ENCODE measurements at places on chromosomes 4 and X.

- DNase-seq = no peak
Observed at GRCh38 chr4:22508376-22508775, 7.5 kb downstream of the ADGRA3 start.

GRCh38 chr4:57763070-57763469 lies 652.9 kb upstream of the IGFBP7 start:
- DNase-seq = peak; percentile 41

- DNase-seq = peak; percentile 18
Observed at GRCh38 chr4:126242679-126243390, 928.1 kb downstream of the FAT4 start.

GRCh38 chr4:82753725-82754410 lies 44.7 kb downstream of the SCD5 start:
- no peak for DNase-seq

GRCh38 chr4:75644095-75644494 lies 13.8 kb upstream of the CDKL2 start:
- DNase-seq = peak; percentile 64

DNA sequence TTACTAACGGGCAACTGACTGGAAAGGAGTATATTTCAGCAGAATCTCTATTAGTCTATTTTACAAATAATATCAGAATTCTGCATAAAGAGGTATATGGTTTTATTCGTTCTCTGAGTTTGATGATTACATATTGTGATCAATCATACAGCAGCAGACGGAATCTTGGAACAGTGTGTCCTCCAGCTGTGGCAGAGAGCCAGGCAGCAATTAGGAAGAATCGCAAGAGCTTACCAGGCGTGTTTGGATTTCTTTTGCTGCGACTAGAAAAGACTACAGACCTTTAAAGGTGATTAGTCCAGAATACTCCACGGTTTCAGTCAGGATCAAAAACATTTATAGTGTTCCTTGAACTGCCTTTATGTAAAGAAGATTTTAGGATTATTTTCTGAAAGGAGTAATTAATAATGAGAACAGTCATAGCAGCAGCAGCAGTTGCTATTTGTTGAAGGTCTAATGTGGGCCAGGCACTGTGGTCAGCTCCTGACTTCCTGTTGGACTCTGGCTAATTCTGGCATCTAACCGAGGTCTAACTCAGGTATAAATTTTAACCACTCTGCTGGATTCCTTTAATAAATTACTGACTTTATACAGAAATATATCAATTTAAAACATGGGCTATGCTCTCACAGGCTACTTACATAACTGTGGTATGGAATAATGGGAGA lies 225.3 kb upstream of the CXorf66 start:
- DNase-seq = no peak

- DNase-seq = no peak
Observed at GRCh38 chr4:76670631-76671030, 227.3 kb downstream of the SOWAHB start.

DNA sequence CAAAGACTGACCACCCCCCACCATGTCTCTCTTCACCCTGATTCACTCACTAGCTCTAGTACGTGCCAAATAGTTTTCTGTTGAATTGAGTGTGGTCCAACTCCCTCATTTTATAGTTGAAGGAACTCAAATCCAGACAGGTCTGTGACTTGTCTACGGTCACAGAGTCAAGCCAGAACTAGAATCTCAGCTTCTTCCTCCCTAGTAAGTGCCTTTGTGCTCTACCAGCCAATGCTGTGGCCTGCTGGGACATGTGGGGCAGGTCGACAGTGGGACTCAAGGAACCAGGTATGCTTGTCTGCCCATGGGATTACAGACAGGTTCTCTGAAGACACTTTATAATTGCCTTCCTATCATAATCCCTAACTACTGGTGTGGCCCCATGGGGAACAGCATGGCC lies 108.6 kb upstream of the CPEB2 start:
- no peak for DNase-seq

- no peak for DNase-seq
Observed at GRCh38 chr4:24884902-24885301, 27.9 kb downstream of the CCDC149 start.

DNA sequence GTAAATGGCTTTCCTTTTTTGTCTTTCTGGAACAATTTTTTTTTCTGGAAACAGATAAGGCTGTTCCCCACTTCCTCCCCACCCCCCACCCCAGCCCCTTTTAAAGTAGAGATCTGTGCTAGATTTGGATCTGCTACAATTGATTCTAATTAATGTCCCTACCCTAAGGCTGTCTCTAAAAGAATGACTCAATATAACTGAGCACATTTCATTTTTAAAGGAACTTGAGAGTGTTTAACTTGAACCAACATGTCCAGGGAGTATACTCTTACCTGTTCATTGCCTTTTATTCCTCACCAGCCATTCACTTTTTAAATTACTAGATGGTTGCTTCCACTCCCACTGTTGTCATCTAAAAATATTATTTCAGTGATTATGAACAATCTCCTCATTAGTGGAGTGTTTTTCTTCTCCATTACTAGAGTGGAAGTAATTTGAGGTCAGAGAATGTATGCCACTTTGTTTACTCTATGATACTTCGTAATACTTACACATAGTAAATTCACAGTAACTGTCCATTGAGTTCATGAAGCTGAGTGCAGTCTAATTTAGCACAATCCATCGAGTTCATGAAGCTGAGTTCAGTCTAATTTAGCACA lies 14.1 kb upstream of the CNOT6L start:
- no peak for DNase-seq

GRCh38 chrX:110954428-110955100 lies 141.4 kb upstream of the PAK3 start:
- DNase-seq = no peak

- no peak for DNase-seq
Observed at GRCh38 chr4:74097631-74098426, 1.2 kb downstream of the CXCL2 start.

GRCh38 chr4:110071466-110071865 lies 126.9 kb downstream of the ELOVL6 start:
- DNase-seq = no peak

GRCh38 chrX:11566789-11567188 lies 98.9 kb downstream of the ARHGAP6 start:
- no peak for DNase-seq

DNA sequence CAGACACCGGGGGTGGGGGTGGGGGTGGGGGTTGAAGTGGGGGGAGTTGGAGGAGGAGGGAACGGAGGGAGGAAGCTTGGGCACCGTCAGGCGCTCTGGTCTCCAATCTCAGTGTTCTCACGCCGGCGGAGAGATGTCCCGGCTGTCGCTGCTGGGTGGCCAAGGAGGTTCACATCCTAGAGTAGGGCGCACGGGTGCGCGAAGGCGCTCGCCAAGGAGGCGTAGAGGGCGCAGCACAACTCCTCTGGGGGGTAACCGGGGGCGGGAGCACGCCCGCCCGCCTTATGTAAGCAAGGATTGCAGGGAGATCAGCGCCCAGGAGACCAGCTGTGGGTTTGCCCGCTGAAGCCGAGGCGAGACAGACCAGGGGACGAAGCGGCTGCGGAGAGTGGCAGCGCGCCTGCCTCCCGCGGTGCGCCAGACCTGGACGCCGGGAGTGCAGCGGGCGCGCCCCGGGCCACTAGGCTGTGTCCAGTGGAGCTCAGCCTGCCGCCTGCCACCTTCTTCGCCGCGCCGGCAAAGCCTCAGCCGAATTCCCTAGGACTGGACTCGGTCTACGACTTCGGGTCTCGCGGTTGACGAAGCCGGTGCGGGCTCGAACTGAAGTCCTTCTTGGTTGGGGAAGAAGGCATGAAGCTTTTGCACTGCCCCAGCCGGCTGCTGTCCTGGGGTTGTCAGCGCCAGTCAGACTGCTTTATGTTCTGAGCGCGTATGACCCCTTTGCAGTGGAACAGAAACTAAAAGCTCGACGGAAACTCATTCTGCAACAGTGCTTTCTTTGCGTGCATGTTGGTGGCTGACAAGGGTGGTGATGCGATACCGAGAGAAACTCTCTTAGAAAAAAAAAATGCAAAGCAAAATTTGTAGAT lies 707 bp upstream of the UNC5C start:
- no peak for DNase-seq

DNA sequence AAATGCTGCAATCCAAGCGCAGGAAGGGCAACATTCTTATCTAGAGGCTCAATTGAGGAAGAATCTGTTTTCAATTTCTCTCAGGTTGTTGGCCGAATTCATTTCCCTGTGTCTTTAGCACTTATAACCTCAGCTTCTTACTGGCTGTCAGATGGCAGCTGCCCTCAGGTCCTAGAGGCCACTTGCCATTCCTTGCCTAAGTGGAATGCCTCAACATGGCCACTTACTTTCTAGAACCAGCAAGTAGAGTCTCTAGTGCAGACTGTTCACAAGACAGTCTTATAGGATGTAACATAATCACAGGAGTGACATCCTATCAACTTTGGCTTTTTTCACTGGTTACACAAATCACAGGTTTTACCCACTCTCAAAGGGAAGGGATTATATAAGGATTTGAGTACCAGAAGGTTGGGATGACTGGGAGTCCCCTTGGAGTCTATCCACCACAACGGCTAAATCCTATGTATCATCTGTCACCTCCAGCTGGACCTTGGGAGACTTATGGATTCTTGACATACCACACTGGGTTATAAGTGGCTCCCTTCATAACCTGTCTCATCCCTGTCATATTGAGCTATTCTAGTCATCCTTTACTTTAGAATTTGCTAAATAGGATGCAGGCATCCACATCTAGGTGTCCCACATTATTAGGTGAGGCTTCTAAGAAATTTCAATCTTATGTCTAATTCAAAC lies 297.9 kb upstream of the CTSO start:
- DNase-seq = no peak

GRCh38 chr4:113725963-113726362 lies 35.6 kb downstream of the CAMK2D start:
- no peak for DNase-seq

DNA sequence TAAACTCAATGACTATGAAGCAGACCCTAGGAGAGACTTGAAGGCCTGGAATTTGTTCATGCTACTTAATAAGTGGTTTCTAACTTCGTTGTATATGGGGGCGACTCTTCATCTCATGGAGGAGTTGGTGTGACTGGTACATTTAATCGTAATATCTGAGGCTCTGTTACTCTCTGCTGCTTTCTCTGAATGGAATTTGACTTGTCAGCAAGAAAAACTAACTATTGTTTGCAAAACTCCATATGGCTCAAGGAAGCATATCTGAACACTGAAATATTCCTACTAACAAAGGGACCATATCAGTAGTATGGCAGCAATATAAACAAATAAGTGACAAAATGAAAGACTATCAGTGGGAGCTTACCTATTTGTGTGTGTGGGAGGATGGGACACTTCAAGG lies 132.0 kb upstream of the RPS6KA6 start:
- no peak for DNase-seq

DNA sequence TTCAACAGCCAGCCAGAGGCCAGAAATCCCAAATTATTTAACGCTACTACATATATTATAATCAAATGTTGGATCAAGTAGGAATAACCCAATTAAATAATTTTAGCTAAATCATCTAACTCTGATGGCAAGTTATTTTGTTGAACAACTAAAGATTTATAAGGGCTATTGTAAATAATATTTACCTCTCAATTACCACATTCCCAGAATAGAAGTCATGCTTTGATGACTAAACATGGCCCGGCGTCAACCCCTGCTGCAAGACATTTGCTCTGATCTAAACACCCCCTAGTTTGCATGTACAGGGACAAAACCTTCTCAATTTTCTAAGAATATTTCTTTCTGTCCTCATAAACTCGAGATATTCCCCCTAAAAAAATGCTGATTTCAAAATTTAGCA lies 14.2 kb downstream of the VEGFC start:
- no peak for DNase-seq

- no peak for DNase-seq
Observed at GRCh38 chr4:25930731-25931354, 16.8 kb downstream of the SMIM20 start.

- DNase-seq = no peak
Observed at GRCh38 chr4:26000274-26000950, 86.4 kb downstream of the SMIM20 start.

GRCh38 chr4:124173912-124174311 lies 538.6 kb downstream of the ANKRD50 start:
- no peak for DNase-seq

- DNase-seq = no peak
Observed at GRCh38 chrX:5774446-5774845, 454.2 kb downstream of the NLGN4X start.

DNA sequence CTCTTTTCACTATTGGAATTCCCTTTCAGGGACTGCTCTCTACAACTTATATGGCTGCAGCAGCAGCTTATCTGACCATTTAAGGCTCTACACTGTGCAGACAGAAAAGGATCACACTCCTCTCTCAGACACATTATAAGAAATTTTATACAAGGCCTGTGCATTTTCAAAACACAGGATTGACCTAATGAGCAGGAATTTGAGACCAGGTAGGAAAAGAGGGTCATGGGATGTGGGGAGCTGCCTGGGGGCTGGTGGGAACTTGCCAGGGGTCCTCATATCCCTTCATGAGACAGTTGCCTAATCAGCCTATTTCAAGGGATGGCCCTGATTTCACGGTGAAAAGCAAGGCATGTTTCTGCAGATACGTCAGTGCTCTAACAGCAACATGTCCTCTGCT lies 77.1 kb downstream of the SORBS2 start:
- no peak for DNase-seq

GRCh38 chr4:65383589-65384305 lies 286.5 kb downstream of the EPHA5 start:
- DNase-seq = no peak

GRCh38 chrX:136546371-136546781 lies 14.4 kb downstream of the VGLL1 start:
- DNase-seq = no peak

DNA sequence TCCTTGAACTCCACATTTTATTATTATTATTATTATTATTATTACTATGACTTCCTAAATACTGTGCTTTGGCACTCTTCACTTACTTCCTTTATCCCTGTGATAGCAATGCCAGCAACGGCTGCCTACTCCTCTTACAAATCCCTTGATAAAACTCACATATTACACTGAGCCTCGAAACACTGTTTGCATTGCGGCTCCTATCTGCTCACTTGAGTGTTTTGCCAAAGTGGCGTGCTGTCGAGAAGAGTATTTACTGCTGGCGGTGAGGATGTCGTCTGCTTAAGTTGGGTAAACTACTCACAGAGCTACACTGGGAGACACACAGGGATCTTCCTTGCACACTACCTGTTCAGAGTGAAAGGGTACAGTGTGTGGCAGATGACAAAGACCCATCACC lies 143.4 kb upstream of the VCX3A start:
- no peak for DNase-seq

GRCh38 chrX:132452911-132453550 lies 35.8 kb downstream of the MBNL3 start:
- no peak for DNase-seq

DNA sequence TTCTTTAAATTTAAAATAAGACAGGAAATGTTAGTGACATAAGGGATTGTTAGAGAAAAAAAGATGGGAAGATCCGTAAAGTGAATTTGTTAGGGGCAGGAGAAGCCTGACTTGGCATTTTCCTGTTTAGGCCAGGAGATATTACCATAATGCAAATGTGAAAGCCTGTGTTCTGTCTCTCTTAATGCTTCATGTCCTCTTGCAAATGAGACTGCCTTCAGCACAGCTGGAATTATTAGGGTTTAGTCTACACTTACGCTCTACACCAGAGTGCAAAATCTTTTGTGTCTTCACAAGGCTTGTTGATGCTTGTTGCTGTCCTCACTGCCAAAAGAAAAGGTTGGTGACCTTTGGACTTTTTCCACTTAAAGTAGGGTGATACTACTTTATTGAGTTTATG lies 56.8 kb downstream of the JADE1 start:
- DNase-seq = no peak

All from Kasumi-1 (cell line).